ENCODE measurements at places on chromosomes 7 and 10.

- DNase-seq = no peak
Measured at GRCh38 chr10:88118729-88119128, 255.3 kb downstream of the PTEN start.

- DNase-seq = no peak
Measured at GRCh38 chr7:114930829-114931655, 9.1 kb downstream of the MDFIC start.

- no peak for DNase-seq
Measured at GRCh38 chr7:69728304-69728703, 130.0 kb downstream of the AUTS2 start.

DNA sequence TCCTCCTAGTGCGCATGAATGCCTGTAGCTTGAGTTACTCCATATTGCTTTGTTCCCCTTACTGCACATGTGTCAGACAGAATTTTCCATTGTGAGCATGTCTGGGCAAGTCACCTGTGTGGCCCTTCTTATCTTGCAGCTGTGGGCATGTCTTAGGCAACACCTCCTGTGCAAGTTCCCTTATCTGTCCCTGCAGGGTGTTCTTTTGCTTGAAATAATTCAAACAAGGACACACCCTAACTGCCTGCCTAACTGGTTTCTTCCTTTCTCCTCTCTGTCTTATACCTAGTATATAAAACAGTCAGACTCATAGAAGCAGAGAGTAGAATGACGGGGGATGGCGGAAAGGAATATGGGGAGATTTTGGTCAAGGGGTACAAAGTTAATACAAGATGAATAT lies 421.1 kb upstream of the SORCS1 start:
- DNase-seq = no peak

GRCh38 chr10:21427804-21428481 lies 97.5 kb downstream of the SKIDA1 start:
- no peak for DNase-seq

DNA sequence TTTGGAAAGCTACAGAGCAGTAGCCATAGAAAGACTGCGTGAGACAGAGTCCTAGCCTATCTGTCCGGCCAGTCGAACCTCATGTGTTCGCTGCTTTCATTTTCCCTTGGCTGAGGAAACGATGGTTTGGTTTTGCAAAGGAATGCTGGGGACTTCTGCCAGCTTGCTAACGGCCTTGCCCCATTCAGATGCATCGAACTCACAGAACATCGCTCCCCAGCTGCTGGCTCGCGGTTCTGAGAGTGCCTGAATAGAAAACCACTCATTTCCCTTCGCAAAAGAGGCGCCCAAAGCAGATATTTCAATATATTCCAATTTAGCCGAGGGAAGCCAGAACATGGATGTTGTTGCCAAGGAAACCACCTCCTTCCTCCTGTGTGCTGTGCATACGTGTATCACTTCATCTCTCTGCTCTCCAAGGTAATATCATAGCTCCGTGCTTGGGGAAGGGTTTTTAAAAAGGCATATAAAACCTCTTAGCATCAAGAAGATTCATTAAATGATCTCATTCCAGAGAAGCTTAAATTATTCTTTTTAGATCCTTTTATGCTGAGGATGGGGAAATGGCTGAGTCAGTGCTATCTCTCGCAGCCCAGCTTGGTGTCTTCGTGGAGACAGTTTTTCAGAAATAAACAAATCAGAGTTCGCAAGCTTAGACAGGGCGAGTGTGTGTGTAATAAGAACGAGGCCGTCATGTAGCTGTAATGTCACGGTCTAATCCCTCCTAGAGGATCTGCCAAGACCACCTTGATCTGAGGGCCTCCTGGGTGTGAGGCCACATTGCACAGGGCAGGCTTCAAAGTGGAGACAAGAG lies 215.2 kb downstream of the RPS24 start:
- DNase-seq = no peak

DNA sequence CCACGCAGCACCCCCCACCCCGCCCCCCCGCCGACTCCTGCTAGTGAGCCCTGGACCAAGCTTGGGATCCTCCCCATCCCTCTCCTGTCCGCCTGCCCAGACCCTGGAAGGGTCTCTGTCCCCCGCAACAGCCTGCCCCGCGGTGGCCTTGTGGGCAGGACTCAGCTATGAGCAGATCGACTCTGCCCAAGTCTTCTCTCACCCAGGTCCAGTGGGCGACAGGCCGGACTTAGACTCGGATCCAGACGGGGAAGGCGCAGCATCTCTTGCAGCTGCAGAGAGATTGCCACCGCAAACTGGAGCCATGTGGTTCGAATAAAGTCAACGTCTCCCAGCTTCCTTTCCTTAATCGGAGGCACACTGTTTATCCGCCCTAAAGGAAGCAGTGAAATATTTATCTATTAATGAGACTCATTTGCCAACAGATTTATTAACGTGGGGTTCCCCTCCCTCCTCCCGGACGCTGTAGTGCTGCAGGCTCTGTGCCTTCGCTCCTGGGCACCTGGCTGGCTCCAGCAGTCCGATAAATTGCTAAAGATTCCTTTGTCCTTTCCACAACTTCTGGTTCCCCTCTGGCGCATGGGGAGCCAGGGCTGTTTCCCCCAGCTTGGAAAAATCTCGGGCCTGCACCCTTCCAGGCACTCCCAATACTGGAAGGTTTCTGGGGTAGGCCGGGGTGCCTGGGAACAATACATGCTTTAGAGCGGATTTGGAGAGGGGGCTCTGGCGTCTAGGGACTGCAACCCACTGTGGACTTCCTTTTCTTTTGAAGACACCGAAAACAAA lies 634 bp upstream of the HOXA7 start:
- DNase-seq = peak; percentile 43

DNA sequence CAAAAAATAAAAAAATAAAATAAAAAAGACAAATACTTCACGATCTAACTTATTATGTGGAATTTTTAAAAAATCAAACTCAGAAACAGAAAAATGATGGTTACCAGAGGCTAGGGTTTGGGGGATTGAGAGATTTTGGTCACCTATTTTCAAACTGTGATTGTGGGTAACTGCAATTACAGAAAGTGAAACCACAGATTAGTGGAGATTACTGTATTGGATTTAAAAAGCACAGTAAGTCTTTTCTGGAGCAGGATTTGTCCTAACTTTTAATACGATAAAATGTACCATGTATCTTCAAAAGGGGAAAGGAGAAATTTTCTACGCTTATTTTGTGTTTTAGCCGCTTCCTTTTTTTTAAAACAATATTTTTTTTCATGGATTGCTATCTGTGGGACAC lies 1204.9 kb upstream of the LRRTM3 start:
- DNase-seq = no peak

DNA sequence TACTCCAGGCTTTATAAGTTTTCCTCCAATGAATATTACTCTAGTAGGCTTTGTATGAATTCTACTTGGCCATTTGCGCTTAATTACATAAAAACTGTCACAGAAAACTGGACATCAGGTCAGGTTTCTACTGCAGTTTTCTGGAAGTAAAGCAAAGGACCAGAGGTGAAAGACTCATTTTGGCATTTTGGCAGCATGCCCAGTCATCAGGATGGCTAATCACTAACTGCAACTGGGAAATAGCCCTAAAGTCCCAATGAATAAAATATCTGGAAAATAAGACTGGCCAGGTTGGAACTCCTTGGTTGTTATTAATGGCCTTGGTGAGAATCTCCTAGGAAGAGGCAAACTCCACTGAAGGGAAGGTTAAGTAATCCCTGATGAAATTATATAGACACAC lies 75.5 kb downstream of the COPG2 start:
- no peak for DNase-seq

- DNase-seq = peak; percentile 58
Measured at GRCh38 chr7:38369816-38370493, 96.5 kb upstream of the TARP start.

GRCh38 chr10:103839872-103840739 lies 15.3 kb downstream of the SH3PXD2A start:
- DNase-seq = no peak

DNA sequence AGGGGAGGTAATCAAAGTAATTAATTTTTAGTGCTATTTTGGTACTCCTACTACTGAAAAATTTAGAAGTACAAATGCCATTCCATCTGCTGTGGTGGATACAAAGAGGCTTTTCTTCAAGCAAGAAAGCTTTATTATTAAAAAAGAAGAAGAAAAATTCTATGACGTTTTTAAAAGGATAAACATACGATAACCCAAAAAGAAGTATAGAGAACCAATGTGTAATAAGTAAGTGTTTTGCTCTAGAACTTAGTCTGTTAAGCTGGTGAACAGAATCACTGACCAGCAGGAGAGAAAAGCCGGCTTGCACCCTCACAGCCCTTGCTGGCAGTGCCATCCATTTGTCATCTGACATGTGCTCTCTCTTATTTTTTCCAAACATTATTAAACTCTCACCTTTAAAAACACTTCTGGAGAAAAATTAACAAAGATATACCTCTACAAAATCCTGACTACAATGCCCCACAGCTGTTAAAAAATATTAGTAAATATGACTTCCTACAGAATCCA lies 81.5 kb downstream of the SRPK2 start:
- no peak for DNase-seq

DNA sequence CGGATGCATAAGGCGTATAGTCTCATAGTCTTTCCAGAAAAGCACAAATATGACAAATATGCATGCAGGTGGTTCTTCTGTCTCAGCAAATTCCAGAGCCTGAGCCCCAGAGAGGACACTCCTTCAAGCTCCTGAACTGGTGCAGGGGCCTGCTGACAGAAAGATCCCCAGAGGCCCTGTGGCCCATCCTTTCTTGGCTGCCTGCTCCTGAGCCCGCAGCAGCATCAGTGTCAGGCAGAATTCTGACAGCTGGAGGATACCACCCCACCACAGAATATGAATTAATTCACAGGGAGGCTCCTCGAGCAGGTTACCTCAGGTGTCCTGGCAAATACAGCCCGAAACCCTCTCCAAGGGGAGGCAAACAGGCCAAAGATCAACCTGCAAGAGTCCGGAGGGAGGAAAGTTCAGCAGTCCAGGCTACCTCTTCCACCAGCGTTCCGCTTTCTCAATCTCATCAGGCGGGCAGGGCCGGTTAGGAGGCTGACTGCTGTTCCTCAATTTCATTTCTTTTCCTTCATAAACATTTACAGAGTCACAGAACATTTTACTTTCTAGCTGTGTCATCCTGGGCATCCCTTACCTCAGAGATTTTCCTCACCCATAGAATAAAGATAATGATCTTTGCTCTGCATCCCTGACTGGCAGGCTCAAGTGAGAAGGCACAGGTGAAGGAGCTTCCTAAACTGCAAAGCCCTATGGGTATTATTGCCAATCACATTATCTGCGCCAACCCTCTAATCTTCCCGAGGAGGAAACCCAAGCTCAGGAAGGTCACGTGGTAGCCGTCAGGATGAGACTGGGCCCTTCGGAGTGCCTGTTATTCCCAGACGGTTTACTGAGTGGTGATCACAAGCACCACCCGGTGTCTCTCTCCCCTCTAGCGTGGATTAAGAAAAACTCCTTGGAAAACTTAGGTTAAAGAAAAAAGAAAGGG lies 1.4 kb downstream of the DNAJB12 start:
- DNase-seq = no peak

GRCh38 chr10:988667-989545 lies 672 bp downstream of the GTPBP4 start:
- no peak for DNase-seq

- DNase-seq = no peak
Measured at GRCh38 chr10:87973635-87974034, 110.2 kb downstream of the PTEN start.

- no peak for DNase-seq
Measured at GRCh38 chr7:15845461-15845860, 159.0 kb upstream of the MEOX2 start.

DNA sequence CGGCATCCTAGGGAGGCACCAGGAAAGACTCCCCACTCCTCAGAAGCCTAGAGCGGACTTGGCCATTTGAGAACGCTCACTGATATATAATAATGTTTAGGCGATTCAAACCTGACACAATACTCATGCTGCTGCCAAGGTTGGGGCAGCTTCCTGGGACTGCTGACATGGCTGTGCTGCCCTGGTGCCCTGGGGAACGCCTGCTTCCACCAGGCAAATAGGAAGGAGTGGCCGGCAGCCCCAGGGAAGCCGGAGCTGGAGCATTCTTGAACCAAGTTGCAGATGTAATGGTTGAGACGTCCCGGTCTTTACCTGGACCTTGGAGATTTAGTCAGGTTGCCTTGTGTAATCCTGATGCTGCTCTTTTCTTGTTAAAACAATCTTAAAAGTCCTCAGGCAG lies 8.8 kb downstream of the GDF10 start:
- no peak for DNase-seq

GRCh38 chr10:72258617-72259016 lies 15.1 kb upstream of the DDIT4 start:
- DNase-seq = no peak

DNA sequence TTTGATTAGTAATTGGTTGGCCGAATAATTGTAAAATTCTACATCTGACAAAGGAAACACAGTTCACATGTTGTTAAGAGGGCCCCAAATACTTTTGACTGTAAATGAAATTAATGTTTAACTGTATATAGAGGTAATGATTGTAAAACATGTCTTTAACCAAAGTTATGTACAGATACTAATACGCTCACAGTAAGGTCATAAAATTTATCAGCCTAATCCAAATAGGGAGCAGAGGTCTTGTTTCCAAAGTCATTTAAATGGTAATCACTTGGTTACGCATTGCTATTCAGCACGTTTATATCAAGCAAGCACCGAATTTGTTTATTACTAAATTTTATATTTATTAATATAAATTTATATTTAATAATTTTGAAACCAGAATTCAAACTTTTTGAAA lies 1.4 kb downstream of the PHYHIPL start:
- no peak for DNase-seq

DNA sequence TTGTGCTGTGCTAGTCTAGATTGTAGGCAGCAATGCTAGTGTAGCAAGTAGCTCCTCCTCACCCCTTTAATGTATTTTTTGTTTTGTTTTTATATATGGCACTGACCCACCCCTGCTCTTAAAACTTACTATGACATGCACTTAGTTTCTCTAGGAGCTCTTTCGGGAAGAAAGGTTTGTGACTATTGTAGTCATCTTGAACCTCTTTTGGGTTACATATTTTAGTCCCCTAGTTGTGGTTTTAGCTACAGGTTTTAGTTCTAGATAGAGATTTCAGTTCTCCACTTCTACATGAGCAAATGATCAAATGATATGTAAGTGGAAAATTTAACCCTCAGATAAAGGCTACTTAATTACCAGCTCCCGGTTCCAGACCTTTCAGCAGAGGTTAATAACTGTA lies 14.9 kb downstream of the MINPP1 start:
- no peak for DNase-seq

GRCh38 chr10:132142396-132143161 lies 44.2 kb upstream of the DPYSL4 start:
- DNase-seq = peak; percentile 69

DNA sequence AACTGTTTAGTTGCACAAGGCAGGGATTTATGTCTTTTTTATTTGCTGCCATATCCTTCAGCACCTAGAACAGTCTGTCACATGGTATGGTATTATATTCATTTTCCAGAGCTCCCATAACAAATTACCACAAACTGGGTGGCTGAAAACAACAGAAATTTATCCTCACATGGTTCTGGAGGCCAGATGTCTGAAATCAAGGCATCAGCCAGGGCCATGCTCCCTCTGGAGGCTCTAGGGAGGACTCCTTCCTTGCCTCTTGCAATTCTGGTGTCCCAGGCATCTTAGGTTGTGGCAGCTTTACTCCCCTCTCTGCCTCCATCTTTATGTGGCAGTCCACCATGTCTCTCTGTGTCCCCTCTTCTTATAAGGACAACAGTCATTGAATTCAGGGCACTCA lies 43.1 kb downstream of the MET start:
- DNase-seq = no peak

- no peak for DNase-seq
Measured at GRCh38 chr7:102064361-102065025, 222.2 kb upstream of the SH2B2 start.

All from mesothelial cell of epicardium (in vitro differentiated cells).